ENCODE measurements at places on chromosomes 6 and 20. TPM values are rescaled to one million over a fixed set of nuclear protein-coding genes. Genes with fewer than 3 reads are reported as not detected.

The ANKRD6 gene
- 68.3 TPM for polyA plus RNA-seq

The MRPS10 gene
- 29.7 TPM for polyA plus RNA-seq

The RWDD2A gene
- 15.5 TPM for polyA plus RNA-seq

The C4B gene
- 52.1 TPM for polyA plus RNA-seq

The SLC22A1 gene
- 0.35 TPM for polyA plus RNA-seq

The HCRTR2 gene
- 6.1 TPM for polyA plus RNA-seq

The EMILIN3 gene
- 9.4 TPM for polyA plus RNA-seq

The AVP gene
- not detected for polyA plus RNA-seq

The CDH22 gene
- polyA plus RNA-seq, result 13.1 TPM
